ENCODE measurements at places on chromosomes 4 and X.

DNA sequence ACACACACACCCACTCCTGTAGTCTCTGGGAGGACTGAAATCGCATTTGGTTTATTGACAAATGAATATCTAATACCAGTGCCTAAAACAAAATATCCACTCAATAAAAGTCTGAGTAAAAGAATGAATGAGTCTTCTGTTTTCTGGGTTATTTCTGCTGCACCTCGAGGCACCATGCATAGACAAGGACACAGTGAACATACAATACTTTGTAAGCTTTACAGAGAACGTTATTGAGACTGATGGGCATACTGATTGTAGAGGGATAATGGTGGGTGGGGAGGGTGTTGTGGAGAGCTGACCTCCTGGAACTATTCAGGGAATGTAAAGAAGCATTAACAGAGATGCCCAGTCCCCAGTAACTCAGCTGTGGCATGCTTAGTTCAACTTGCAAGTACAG lies 14.1 kb upstream of the KCNIP4 start:
- DNase-seq: no peak

GRCh38 chr4:180059216-180059881 lies 2183.9 kb upstream of the TENM3 start:
- DNase-seq: no peak

GRCh38 chr4:151291485-151291884 lies 14.5 kb downstream of the PRSS48 start:
- DNase-seq: no peak

- no peak for DNase-seq
Measured at GRCh38 chr4:112889199-112889598, 160.3 kb upstream of the ANK2 start.

- DNase-seq: no peak
Measured at GRCh38 chr4:7516773-7517144, 82.0 kb upstream of the PSAPL1 start.

- DNase-seq: peak; percentile 15
Measured at GRCh38 chr4:7326693-7327340, 107.9 kb downstream of the PSAPL1 start.

DNA sequence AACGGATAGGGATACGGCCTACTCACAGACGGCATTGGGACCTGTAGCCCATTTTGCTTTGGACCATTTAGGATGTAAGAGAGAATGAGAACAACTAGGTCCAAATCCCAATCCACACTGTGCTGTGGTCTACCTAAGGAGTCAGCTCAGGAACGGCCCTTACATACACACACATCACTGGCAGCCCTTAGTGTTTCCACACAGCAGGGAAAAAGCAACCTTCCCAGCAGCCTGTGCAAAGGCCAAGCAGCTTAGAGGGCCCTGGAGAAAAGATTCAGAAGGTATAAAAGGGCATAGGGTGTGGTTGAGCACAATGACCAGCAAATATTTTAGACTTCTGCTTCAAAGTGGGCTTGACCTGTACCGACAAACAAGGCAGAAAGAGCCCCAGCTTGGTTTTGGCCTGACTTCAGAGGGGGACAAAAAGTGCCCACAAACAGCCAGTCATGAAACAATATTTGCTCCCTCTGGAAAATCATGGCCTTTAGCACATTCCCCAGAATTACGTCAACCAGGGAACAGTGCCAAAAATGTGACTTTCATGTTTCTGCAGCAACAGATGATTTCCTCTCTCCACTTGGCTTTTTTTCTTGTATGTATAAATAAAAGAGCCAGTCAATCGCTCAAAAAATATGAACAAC lies 359.5 kb upstream of the FGF16 start:
- DNase-seq: peak; percentile 94

DNA sequence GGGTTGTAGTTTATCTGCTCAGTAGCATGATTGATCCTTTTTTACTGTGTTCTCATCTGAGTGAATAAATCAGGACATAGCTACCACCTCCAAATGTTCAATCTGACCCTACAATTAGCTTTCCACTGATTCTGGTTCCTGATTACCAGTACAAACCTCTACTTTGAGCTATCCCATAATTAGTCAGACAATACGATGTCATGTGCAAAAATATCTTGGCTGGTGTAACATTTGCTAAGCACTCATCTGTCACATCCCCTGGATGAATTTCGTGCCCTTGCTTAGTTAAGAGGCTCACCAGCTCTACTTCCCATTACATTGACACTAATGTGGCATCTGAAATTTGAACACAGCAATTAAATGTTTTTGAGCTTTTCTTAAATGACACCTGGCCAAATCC lies 1101.0 kb upstream of the PCDH7 start:
- DNase-seq: no peak

GRCh38 chr4:127501103-127501502 lies 131.7 kb upstream of the INTU start:
- no peak for DNase-seq

DNA sequence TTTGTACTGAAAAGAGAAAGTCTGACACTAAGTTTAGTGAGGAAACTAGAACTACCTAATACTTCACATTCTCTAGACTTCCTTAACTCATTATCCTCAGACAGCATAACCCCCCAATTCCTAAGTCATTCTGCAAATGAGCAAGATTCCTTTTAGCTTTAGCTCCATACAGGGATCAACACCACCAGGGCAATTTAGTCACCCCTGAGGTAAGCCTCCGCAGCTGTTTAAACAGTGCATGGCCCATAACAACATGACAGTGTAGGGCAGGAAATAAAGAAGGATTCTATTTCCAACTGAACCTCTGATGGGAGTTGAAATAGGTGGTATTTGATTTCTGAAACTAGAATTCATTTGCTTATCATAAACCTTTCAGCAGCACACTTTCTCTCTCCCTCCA lies 112.8 kb upstream of the DKK2 start:
- peak; percentile 25 for DNase-seq

DNA sequence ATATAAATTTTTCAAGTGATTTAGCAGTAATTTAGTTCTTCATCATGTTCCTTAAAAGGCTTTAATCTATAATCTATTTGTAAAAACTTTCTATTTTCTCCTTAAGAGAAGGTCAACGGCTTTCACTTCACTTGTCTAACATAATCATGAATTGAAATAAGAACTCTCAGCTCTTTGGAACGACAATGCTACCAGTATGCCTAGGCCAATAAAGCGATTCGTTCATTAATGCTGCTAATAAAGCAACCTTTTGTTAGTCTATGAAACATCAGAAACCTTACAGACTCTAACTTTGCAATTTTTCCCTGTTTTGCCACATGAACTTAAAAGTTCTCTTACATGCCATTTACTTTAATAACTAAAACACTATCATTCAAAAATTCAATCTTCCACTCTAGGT lies 47.6 kb downstream of the FBXW7 start:
- no peak for DNase-seq

- no peak for DNase-seq
Measured at GRCh38 chr4:31324814-31325213, 604.6 kb downstream of the PCDH7 start.

DNA sequence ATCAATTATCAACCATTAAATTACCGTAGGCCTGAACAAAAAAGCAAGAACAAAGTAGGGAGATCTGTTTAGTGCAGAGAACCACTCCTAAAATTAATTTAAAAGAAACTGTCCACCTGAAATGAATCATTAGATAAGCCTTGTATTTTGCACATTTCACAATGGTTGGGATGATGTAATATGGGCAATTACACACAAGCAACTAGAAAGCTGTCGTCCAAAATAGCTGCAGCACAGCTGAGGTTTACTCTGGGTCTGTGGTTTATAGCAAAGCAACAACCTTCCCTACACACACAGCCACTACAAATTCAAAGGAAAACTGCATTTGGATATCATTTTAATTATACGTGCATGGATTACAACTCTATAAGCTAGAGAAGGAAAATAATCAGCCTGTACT lies 28.5 kb downstream of the PCDH19 start:
- DNase-seq: no peak

DNA sequence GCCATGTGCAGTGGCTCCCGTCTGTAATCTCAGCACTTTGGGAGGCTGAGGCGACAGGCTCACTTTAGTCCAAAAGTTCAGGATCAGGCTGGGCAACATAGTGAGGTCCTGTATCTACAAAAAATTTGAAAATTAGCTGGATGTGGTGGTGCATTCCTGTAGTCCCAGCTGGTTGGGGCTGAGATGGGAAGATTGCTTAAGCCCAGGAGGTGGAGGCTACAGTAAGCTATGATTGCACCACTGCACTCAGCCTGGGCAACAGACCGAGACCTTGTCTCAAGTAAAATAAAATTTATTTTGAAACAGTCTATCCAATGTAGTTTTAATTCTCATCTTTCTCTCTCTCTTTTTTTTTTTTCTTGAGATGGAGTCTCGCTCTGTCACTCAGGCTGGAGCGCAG lies 21.1 kb downstream of the RBM10 start:
- no peak for DNase-seq

GRCh38 chr4:139987502-139987850 lies 166.5 kb downstream of the MAML3 start:
- DNase-seq: no peak

DNA sequence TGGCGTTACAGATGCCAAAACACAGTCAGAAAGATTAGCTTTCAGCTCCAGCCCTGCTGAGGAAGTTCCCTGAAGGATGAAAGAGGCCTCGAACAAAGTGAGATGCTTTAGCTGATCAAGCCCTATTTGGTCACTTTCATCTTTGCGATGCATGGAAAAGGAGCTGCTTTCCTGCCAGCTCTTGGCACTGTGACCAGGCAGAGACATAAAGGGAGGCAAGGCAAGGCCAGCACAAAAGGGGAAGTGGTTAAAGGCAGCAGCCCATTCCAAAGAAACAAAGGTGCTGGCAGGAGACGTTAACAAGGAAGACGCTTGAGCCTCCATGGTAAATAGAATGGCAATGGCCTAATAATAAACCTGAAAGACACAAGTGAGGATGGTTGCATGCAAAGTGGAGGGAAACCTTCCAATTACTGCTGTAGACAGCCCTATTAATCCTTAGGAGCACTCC lies 617.1 kb upstream of the INTU start:
- no peak for DNase-seq

- DNase-seq: no peak
Measured at GRCh38 chrX:9880870-9881269, 86.3 kb upstream of the CLDN34 start.

GRCh38 chrX:84168095-84168494 lies 19.9 kb downstream of the RPS6KA6 start:
- no peak for DNase-seq

DNA sequence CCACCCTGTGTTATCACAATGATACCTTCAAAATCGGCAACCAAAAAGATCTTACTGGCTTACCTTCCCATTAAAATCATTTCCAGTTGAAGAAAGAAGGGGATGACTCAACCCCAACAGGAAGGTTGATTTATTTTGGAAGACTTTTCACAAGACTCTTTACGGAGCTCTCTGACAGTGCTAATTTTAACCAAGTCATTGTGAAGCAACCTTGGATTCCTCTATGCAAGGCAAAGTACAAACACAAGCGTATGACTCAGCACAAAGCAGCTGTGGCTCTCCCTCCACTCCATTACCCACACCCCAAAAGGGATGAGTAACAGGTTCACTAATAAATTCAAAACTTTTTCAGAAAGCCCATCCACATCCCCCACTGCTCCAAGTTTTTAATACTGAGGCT lies 213.8 kb upstream of the FGF13 start:
- DNase-seq: peak; percentile 6

GRCh38 chrX:124548571-124548970 lies 202.2 kb downstream of the SH2D1A start:
- no peak for DNase-seq

DNA sequence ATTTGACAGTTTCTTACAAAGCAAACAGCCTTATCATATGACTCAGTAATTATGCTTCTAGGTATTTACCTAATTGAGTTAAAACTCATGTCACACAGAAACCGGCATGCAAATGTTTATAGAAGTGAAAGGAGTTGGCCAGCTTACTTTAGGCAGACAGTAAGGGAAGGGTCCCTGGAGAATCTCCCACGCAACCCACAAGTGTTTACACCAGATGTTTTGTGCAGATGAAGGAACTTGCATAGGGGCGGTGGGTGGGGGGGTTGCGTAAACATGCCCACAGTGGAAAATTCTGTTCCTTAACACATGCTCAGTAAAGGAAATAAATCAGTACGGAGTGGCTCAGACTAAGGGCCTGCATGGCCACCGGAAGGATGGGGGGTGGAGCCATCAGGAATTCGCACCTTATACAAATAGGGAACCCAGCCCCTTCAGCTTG lies 330.5 kb upstream of the AADAT start:
- no peak for DNase-seq

GRCh38 chr4:2436301-2436700 lies 17.5 kb downstream of the CFAP99 start:
- no peak for DNase-seq

DNA sequence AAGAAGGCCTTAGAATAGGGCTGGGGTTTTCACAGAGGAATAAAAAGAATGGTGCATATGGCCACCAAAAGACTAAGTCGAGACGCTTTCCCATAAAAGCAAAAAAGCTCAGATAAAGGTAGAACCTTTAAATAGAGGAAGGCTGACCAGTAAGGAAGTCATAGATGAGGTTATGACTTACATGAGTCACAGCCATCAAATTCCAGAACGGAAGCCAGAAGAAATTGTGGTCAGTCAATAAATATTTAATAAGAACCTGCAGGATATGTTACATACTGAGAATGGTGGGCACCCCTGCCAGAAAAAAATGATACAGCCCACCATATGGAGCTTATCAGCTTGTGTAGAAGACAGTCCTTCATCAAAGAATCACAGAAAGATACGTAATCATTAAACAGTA lies 120.1 kb downstream of the MANBA start:
- DNase-seq: peak; percentile 62

- DNase-seq: no peak
Measured at GRCh38 chr4:2787230-2788100, 5.4 kb upstream of the SH3BP2 start.

DNA sequence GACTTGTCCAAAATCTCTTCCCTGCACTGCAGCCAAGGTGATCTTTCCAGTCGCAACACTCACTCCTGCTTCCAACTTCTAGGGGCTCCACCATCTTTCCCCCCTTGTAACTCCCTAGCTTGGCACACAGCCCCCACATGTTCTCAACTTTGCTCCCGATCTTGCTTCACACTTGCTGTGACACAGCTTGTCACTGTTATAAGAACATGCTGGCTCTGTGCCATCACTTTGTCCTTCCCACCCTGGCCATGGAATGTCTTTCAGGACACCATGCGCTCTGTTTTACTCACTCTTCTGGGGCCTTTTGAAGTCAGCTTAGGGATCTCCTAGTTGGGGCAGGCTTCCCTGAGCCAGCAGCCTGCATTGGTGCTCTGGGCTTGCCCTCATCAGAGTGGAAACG lies 2.5 kb downstream of the NSDHL start:
- DNase-seq: no peak
